Tibial nerve (tissue), 4 donors: ENCODE measurements at places on chromosomes 3 and 15. TPM values are rescaled to one million over a fixed set of nuclear protein-coding genes. Genes with fewer than 3 reads are reported as not detected.

- no peak for DNase-seq
- no peaks in the 10 kb centered on the region for H3K27me3 ChIP-seq
- H3K27ac ChIP-seq = no peak overlapping the region
- H3K4me3 ChIP-seq = no peak overlapping the region
- no peaks in the 10 kb centered on the region for H3K4me1 ChIP-seq
Measured at GRCh38 chr3:37441689-37442088, 267.3 kb upstream of the LRRFIP2 start.

DNA sequence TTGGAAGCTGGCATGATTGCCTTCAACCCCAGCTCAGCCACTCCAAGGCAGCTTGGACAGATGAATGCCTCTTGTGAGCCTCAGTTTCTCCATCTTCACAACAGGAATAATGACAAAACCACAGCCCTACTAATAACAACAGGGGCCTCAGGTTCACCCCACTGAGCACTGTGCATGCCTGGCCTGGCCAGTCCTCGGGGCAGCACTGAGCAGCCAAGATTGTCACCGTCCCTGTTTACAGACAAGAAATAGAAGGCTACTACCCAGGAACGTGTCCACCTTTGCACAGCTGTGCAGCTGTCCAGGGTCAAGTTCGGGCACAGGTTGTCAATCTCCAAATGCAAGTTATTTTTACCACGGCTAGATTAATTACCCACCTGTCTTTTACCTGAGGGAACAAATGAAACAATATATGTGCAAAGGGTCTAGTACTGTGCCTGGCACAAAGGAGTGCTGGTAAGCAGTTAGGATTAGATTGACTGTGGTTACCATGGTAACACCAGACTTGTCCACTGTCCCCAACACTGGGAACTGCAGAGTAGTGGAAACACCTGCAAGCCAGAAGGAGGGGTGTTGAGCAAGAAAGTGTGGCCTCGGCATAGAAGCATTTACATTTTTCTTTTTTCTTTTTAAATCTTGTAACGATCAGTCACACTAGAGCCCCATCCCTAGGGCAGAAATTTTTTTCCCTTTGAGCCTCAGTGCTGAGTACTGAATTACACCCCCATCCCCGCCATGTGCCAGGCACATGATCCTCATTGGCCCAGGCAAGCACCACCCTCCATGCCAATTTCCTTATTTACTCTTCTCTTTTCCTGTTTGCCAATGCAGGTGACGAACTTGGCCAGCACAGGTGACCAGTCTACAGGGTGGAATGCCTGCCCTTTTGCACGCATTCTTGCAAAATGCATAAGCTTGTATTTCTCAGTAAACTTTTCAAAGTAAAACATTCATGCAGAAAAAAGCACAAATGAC lies 66.3 kb upstream of the SLC6A6 start:
- H3K27me3 ChIP-seq = no peaks in the 10 kb centered on the region
- no peaks in the 10 kb centered on the region for H3K36me3 ChIP-seq
- no peak overlapping the region for H3K27ac ChIP-seq
- DNase-seq = no peak

DNA sequence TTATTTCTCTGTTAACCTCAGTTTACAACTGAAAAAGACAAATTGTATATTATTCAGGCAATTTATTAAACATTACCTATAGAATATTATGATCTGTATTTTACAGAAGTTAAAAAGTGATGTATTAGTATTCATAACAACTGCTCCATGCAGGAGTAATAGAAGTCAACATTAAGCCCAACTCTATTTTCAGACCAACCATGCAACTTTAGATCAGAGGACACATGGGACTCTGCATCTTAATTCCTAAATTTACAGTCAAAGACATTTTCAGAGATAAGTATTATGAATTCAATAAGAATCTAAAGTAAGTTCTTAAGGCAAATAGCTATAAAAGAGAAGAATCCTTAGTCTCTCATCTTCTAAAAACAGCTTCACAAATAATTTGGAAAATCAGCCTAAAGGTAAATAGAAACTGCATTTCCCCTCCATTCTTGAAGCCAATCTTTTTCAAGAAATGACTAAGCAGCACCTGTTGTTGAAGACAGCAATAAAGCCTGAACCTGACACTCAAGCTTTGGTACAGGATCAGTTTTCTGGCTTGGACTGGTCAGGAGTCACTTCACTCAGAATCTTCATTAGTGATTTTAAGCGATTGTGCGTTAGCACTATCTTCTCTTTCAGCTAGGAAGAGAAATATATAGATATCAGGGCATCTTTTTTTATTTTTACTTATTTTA lies 23.0 kb downstream of the OIP5 start:
- H3K36me3 ChIP-seq = peaks cover 25% of the 10 kb centered on the region
- no peak overlapping the region for H3K4me3 ChIP-seq
- H3K4me1 ChIP-seq = no peaks in the 10 kb centered on the region

GRCh38 chr3:139770577-139770976 lies 92.8 kb upstream of the NMNAT3 start:
- H3K27ac ChIP-seq = no peak overlapping the region
- H3K27me3 ChIP-seq = no peaks in the 10 kb centered on the region
- H3K4me3 ChIP-seq = no peak overlapping the region
- no peaks in the 10 kb centered on the region for H3K36me3 ChIP-seq
- H3K4me1 ChIP-seq = peaks cover 6% of the 10 kb centered on the region

DNA sequence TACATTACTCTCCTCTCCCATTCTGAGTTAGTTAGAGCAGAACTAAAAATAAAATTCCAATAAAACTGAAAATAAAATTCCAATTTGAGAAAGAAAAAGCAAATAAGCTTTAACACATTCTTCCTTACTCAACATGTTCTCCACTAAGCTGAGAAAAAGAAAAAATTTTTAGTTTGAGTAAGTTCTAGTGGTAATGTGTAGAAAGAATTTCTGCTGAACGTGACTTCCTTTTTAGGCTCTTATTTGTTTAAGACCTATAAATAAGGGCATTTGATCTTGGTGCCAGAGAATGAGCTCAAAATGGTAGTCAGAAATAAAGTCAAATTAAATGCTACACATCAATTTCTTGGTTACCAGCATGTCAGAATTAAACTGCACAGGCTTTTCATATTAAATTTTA lies 57.6 kb upstream of the ABHD10 start:
- DNase-seq = no peak
- peaks cover 67% of the 10 kb centered on the region for H3K36me3 ChIP-seq
- H3K27me3 ChIP-seq = no peaks in the 10 kb centered on the region
- H3K4me3 ChIP-seq = no peak overlapping the region

DNA sequence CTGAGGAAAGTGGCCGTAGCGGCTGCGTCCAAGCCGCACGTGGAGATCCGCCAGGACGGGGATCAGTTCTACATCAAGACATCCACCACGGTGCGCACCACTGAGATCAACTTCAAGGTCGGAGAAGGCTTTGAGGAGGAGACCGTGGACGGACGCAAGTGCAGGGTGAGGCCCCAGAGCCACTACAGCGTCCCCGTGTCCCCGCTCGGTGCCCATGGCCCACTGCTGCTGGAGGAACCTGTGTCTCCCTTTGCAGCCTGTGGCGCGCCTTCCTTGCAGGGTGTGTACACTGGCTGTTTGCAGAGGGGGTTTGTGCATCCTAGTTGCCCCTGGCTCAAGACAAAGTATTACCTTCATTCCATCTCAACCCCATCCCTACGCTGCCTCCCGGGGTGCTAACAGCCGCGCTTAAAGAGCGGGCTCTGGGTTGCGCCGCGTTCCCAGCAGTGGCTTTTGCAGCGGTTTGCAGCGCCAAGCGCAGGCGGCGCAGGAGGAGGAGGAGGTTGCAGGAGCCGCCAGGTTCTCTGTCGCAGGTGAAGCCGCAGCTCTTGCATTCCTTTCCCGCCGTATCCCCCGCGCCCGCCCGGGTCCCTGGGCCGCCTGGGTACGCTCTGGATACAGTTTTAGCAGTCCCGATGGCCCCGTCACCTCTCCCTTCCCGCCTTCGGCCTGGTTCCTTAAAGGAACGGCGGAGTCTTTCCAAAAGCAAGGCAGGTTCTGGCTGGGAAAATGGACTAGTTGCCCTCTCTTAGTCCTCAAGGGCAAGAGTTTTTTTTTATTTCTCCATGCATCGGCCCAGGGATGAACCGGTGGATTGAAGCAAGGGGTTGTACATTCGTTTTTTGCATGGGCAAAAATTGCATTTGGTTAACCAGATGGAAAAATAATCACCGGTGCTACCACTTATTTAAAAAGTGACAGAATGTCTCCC lies 1.2 kb downstream of the CRABP1 start:
- no peak overlapping the region for H3K27ac ChIP-seq
- H3K4me3 ChIP-seq = no peak overlapping the region
- H3K27me3 ChIP-seq = peaks cover 74% of the 10 kb centered on the region
- H3K4me1 ChIP-seq = peaks cover 19% of the 10 kb centered on the region
- no peaks in the 10 kb centered on the region for H3K36me3 ChIP-seq

- no peak overlapping the region for H3K27ac ChIP-seq
- H3K27me3 ChIP-seq = no peaks in the 10 kb centered on the region
- no peak for DNase-seq
Measured at GRCh38 chr3:52097851-52098507, 41.6 kb upstream of the DUSP7 start.

GRCh38 chr3:53739966-53740365 lies 106.3 kb downstream of the CHDH start:
- no peaks in the 10 kb centered on the region for H3K4me1 ChIP-seq
- no peak overlapping the region for H3K4me3 ChIP-seq
- no peaks in the 10 kb centered on the region for H3K36me3 ChIP-seq
- H3K27ac ChIP-seq = no peak overlapping the region

DNA sequence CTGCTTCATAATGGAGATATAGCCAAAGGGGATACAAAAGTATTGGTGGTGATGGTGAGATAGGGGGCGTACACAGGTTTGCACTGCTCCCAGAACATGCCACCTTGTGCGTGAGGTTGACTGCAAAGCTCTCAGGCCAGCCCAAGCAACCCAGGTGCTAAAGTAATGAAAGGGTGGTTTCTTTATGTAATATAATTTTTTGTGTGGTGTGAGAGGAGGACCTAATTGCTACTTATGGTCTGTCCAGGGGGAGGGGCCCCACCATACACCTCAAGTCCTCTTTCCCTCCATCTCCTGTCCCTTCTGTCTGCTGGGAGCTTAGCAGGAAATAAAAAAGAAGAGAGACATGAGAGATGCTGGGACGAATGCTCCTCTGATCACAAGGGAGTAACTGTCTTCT lies 53.8 kb downstream of the STARD5 start:
- no peaks in the 10 kb centered on the region for H3K4me1 ChIP-seq
- no peaks in the 10 kb centered on the region for H3K27me3 ChIP-seq
- H3K4me3 ChIP-seq = no peak overlapping the region
- DNase-seq = no peak
- H3K27ac ChIP-seq = no peak overlapping the region

DNA sequence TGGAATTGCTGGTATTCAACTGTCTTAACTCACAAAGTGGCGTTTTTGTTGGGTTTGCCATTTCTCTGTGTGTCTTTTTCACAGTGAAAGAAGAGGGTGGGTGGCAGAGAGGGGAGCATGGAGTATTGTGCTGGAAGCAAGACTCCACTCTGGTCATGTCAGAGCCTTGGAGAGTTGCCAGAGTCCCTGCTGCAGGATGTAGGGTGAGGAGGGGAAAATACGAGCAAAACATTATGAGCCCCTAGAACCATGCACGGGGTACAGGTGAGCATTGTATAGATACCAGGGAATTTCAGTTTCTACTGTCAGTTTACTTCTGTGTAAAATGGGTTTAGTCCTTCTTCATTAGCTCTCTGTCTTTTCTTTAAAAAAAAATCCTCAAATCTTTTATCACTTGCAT lies 249.9 kb downstream of the CACNA2D3 start:
- H3K4me3 ChIP-seq = no peak overlapping the region
- H3K4me1 ChIP-seq = no peaks in the 10 kb centered on the region
- DNase-seq = no peak
- H3K36me3 ChIP-seq = no peaks in the 10 kb centered on the region

- peaks cover 68% of the 10 kb centered on the region for H3K4me1 ChIP-seq
- H3K36me3 ChIP-seq = no peaks in the 10 kb centered on the region
- no peaks in the 10 kb centered on the region for H3K27me3 ChIP-seq
- H3K27ac ChIP-seq = peak overlapping the region; percentile 95
Measured at GRCh38 chr3:129182390-129183185, 1.1 kb downstream of the CNBP start.

GRCh38 chr3:153967260-153967659 lies 153.9 kb upstream of the ARHGEF26 start:
- no peak overlapping the region for H3K4me3 ChIP-seq
- DNase-seq = no peak
- no peaks in the 10 kb centered on the region for H3K36me3 ChIP-seq
- no peaks in the 10 kb centered on the region for H3K27me3 ChIP-seq

DNA sequence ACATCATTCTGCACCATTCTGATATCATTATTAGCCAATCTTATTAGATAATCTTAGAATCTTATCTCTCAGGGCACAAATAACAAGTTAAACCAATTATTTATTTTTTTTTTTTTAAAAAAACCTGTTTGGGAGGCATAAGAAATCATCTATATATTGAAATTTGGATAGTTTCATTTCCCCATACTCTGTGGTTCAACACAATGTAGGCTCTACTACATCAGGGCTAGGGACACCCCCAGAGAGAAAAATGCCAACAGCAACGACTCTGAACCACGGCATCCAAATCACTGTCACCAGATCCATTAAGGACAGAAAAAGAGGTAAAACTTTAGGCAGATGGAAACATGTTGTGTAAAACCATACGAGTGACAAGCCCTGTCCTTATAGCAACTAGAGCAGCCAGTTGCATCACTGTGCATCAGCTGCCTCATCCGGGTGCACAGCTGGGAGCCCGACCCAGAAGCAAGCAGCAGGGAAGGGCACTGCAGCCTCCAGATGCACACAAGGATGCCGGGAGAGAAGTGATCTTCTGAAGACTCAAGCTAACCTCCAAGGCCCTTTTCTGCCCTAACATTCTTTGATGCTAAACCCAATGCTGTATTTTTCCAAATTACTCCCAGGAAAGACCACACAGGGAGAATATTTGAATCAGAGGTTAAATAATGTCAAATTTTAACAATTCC lies 381.1 kb downstream of the CTNNB1 start:
- H3K36me3 ChIP-seq = no peaks in the 10 kb centered on the region
- H3K4me3 ChIP-seq = no peak overlapping the region
- no peak overlapping the region for H3K27ac ChIP-seq
- H3K4me1 ChIP-seq = peaks cover 13% of the 10 kb centered on the region
- no peaks in the 10 kb centered on the region for H3K27me3 ChIP-seq

GRCh38 chr3:13260259-13261103 lies 159.6 kb downstream of the NUP210 start:
- H3K27me3 ChIP-seq = no peaks in the 10 kb centered on the region
- no peak overlapping the region for H3K4me3 ChIP-seq
- H3K36me3 ChIP-seq = no peaks in the 10 kb centered on the region
- no peak overlapping the region for H3K27ac ChIP-seq
- no peak for DNase-seq

Gene ANKRD34C
- total RNA-seq = not detected

Gene MB21D2
- 6.3 TPM for total RNA-seq

Gene TMIE
- total RNA-seq = not detected
